ENCODE measurements at places on chromosomes 5 and 9.

DNA sequence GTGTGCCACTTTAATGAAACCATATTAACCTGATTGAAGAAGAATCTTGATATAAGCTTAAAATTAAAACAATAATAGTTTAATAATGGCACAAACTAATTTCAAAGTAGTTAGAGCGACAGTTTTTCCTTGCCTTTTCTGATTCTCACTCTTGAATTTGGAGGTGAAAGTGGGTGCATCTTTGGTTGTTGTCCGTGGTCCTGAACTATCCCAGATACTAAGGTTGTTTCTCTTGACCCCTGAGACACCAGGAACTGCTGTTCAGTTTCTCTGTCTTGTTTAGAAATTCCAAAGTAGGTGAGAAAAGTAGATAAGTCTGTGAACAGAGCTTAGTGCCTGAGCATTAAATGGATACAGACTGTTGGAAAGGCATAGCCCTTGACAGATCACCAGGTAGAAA is 274.7 kb downstream of the FBXL7 start:
- DNase-seq: no peak

- no peak for DNase-seq
These were observed 237.4 kb downstream of the GOLPH3 start for GRCh38 chr5:31936683-31937082.

GRCh38 chr9:82882138-82882537 is 180.8 kb downstream of the RASEF start:
- no peak for DNase-seq

DNA sequence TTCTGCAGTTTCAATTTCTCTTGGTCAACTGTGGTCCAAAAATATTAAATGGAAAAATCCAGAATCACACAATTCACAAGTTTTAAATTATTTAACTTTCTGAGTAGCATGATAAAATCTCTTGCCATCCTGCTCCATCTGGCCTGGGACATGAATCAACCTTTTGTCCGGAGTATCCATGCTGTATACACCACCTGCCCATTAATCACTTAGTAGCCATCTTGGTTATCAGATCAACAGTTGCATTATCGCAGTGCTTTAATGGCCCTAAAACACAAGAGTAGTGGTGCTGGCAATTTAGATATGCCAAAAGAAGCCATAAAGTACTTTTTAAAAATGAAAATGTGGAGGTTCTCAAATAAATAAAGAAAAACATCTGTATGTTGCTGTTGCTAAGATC is 25.3 kb downstream of the EFCAB9 start:
- DNase-seq: no peak

GRCh38 chr5:116420540-116420939 is 154.1 kb downstream of the SEMA6A start:
- no peak for DNase-seq

DNA sequence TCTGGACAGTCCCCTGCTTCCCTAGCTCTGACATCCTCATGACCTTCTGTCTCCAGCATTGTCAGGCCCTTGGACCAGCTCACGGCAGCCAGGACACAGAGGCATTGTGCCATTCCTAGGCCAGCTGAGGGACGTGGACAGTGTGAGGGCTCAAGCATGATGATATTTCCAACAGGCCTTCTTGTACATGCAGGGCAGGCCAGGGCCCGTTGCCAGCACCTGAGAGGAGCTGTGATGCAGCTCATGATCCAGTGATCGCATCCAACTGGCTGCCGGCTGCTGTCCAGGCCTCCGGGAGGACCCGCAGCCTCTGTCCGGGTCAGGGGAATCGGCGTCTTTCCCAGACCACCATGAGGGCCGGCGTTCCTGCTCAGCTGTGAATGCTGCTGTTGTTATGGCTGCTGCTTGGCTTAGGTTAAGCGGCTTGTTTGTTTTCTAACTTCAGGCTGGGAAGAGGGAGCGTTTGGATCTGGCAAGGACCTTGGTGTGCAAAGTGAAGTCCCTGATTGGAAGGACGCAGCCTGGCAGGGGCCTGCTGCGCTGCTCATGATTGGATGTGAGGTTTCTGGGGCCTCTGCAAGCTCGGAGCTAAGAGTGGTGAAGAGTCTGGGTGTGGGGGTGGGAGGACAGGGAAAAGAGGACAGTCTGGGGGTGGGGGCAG is 53.8 kb downstream of the PDZD2 start:
- no peak for DNase-seq

DNA sequence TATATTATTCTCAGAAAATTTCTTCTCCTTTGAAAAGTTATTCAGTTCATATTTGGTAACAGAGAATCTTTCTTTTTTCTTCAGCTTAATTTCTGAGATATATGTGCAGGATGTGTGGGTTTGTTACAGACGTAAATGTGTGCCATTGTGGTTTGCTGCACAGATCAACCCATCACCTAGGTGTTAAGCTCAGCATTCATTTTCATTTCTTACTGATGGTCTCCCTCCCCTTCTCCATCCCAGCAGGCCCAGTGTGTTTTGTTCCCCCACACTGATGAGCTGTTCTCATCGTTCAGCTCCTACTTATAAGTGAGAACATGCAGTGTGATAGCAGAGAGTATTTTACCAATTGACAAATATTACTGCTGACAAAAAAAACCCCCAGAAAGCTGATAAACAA is 330.0 kb upstream of the CHD1 start:
- DNase-seq: no peak

GRCh38 chr9:138033950-138034349 is 156.4 kb downstream of the CACNA1B start:
- DNase-seq: no peak

DNA sequence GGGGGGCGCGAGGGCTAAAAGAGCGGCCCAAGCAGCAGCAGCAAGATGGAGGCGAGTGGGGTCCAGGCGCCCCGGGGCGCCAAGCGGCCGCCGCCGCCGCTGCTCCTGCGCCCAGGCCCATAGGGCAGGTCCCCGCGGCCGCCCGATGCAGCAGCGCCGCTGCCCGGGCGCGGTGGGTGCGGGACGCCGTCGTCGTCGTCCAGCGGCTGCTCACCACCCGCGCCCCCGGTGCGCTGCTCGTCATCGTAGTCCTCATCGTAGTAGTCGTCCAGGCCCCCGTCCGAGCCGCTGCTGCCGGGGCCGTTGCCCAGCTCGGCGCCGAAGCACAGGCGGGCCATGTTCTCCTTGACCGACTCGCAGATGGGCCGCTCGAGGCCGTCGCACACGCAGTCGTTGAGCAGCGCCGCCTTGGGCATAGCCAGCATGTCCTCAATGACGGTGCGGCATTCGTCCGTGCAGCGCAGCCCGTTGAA is 1.5 kb downstream of the GAS1 start:
- no peak for DNase-seq

DNA sequence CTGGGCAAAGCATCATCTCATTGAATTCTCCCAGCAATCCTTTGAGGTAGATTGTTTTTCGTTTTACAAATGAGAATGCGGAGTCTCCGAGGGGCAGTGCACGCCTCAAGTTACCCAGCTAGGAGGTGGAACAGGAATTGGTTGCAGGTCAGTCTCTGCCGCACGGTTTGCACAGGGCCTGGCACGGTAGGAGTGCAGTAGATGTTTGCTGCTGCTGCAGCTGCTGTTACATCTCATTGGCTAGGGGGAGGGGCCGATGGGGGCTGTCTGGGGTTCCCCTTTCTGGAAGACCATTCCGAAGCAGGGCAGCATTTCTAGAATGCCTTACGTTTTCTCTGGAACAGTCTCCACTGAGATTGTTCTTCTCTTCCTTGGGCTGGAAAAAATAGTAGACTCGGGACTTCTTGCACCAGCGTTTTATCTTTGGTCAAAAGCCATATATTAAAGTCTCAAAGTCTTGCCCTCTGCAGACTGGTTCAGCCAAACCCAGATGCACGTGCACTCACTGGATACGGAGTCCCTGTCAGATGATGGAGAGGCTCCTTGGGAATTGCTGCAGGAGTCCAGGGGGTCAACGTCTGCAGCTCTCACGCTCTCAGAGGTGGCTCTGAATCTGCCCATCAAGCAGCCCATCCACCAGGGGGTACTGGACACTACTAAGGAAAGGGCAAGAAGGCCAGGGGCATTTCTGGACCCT is 1.2 kb downstream of the USP20 start:
- DNase-seq: no peak

GRCh38 chr9:122329597-122329996 is 41.2 kb upstream of the PTGS1 start:
- DNase-seq: no peak

GRCh38 chr5:168357876-168358275 is 66.4 kb downstream of the WWC1 start:
- DNase-seq: no peak

DNA sequence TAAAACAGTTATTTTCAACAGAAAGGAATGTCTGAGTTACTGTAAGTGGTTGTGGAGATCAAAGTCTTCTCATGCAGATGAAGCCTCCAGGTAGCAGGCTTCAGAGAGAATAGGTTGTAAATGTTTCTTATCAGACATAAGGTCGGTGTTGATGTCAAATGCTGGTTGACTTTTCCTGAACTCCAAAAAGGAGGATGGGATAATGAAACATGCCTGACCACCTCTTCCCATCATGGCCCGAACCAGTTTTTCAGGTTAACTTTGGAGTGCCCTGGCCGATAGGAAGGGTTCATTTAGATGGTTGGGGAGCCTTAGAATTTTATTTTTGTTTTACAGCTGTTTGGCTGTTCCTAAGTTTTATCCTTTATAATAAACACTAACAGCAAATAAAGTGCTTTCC is 478.4 kb downstream of the ACTL7B start:
- DNase-seq: no peak

DNA sequence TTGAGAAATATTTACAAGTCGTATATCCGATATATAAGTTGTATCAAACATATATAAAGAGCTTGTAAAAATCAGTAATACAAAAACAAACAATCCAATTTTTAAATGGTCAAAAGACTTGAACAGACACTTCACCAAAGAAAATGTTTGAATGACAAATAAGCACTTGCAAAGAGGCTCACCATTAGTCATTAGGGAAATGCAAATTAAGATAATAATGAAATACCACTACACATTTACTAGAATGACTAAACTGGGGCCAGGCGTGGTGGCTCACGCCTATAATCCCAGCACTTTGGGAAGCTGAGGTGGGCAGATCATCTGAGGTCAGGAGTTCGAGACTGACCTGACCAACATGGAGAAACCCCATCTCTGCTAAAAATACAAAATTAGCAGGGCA is 134.6 kb upstream of the HAND1 start:
- no peak for DNase-seq

GRCh38 chr9:114037249-114037648 is 40.9 kb downstream of the AMBP start:
- DNase-seq: no peak

DNA sequence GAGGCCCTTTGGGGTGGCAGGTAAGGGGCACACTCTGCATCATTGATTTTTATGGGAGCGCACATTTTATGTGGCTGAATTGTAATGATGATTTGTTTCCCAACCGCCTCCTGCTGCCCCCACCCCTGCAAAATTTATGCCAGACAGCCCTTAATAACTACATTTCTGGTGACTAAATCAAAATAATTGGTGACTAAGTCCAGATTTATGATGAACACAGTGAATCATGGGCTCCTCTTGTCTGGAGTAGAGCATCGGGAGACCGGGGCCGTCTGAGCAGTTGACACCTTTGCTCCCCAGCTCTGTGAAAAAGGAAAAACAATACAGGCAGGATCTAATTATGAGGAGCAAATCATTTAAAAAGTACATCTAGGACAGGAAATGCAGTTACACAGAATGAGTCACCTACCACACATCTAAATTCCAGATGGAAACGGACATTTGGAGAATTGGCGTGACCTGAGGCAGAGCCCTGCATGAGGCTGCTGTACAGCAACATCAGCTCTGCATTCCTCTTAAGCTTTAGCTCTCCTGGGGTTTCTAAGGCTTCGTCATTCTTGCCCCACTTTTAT is 58.9 kb downstream of the DOCK2 start:
- no peak for DNase-seq

DNA sequence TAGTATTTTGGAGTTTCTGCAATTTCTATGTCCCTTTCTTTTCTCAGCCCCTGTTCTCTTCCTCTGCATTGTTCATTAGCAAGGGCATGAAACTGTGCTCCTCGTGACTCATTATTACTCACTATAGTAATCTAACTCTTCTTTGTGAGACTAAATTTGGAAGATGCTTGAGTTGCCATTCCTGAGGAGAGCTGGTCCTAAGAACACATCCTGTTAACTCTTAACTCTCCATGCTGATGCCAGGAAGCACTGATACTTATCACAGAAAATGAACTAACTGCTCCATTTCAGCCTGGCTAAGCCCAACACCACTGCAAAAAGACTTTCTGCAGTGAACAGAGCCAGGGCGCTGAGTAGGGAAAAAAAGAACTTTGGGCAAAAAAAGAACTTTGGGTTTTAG is 10.6 kb upstream of the CSNK1A1 start:
- no peak for DNase-seq

GRCh38 chr5:151155775-151156506 is 1.6 kb downstream of the ANXA6 start:
- DNase-seq: no peak

GRCh38 chr9:129312251-129313122 is 134.4 kb upstream of the IER5L start:
- DNase-seq: no peak

GRCh38 chr9:17082343-17083064 is 52.3 kb upstream of the CNTLN start:
- no peak for DNase-seq

- DNase-seq: no peak
These were observed 4.0 kb upstream of the RHOBTB3 start for GRCh38 chr5:95726811-95727763.

DNA sequence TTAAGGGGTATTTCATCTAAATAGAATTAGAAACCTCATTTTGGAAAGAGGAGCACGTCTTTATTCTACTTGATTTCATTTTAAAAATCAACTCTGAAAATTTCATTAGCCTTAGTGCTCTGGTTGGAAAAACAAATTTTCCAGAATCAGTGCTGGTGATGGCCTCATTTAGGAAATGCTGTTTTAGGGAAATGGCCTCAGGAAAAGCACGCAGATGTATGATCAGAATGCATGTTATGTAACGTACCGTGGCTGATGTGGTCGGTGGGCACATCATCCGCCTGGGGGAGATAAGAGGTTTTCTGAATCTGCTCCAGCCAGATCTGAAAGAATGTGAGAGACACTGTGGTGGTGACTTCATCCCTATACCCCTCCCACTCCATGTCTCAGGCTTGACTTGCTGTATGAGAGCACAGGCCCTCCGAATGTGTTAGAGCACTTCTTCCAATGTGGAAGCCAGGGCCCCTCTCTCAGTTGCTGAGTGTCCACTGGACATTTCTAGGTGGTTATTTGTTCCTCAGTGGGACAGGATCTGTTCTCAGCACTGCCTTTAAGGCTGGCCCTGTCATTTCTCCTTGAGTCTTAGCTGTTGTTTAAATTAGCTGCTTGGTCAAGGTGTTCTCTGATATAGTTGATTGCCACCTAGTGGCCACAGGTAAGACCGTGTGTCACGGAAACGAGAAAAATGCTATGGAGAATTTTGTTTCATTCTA is 96.5 kb downstream of the ARHGAP26 start:
- DNase-seq: peak; percentile 71

- no peak for DNase-seq
These were observed 16.9 kb downstream of the PCSK5 start for GRCh38 chr9:75907329-75907728.

- no peak for DNase-seq
These were observed 145.4 kb upstream of the SHB start for GRCh38 chr9:38214432-38214831.

DNA sequence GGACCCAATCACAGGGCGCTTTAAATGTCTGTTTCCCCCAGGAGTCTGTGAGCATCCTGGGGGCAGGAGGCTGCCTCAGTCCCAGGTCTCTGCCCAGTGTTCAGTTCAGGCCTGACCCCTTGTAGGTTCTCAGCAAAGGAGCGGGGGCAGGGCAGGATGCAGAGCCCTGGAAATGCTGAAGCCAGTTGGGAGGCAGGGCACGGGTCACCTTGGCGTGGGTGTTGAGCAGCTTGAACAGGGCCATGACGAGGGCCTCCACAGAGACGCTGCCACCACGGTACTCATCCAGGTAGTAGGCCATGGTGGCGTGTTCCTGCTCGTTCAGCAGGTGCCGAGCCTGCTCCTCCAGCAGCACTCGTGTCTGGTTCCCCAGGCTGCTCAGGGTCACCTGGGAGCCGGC is 36.3 kb upstream of the AKNA start:
- no peak for DNase-seq
